ENCODE measurements at places on chromosomes 7 and 10.

GRCh38 chr10:13104697-13105096 lies 4.7 kb downstream of the OPTN start:
- DNase-seq: no peak

DNA sequence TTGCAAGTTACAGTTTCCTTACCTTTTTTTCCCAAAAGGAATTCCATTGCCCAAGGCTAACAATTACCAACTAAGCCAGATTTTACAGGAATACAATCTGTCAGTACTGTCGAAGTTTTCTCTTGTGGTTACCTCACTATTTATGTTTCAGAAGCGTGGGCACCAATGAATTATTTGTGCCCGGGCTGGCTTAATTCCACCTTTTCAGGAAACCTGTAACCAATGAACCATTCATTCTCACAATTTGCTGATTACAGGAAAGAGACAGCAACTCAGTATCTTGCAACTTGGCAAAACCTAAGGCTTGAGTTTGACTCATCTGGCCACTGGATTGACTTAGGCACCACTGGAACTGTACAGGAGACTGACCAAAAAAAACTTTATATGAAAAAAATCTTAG lies 485.6 kb downstream of the INHBA start:
- DNase-seq: no peak

- no peak for DNase-seq
Observed at GRCh38 chr7:119037941-119038340, 813.4 kb downstream of the ANKRD7 start.

GRCh38 chr10:103419101-103419500 lies 22.7 kb downstream of the PDCD11 start:
- DNase-seq: no peak

DNA sequence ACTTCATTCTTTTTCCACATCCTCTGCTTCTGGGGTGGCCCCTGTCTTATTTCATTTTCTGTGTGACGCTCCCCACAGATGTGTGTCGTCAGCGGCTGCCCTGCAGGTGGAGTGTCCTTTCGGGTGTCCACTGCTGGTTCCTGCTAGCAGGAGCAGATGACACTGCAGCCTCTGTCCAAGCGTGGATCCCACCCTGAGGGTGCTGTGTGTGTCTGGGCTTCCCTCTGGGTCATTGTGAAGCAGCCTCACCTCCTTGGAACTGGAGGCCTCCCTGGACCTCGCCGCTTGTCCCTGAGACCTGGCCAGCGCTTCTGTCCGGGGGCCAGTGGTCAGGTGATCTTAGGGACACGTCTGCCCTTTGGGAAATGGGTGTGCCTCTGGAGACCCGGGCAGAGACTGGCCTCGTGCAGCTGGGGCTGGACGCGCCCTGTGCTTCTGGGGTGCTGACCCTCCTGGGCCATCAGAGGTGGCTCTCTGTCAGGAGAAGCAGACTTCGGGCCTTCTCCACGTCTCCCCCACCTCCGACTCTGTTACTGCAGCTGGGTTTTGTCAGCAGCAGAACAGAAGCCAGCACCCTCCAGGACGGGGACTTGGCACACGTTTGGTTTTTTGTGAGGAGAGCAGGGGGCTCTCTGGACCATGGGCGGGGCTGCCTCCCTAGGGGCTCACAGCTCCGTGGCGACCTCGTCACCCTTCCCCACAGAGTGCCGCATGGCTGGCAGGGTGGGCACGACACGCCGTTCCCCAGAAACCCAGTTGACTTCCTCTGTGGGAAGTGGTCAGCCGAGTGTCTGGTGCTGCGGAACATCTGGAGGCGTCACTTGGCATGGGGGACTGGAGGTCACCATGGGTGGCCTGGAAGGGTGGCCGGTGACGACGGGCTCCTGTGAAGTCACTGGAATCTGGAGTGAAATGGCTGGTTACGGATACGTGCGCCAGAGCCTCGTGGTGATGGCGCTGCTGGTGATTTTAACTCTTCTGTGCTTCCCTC lies 48.4 kb downstream of the INPP5A start:
- no peak for DNase-seq

- DNase-seq: no peak
Observed at GRCh38 chr7:81790120-81790500, 20.3 kb upstream of the HGF start.

GRCh38 chr7:84245835-84246234 lies 51.2 kb upstream of the SEMA3A start:
- no peak for DNase-seq

DNA sequence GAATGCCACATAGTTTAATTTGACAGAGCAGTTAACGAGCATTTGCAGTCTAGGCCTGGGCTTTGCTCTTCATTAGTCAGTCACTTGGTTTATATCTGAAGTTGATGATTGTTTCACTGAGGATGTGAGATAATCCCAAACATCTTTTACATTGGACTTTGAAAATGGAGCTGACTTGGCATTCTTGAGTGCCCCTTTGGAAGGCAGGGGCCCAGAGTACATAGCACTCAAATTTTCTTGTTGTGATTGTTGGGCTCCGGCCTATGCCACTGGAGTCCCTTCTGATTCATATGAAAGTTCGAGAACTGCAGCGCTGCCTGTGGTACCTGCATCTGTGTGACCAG lies 21.9 kb downstream of the DNAJB6 start:
- no peak for DNase-seq

- no peak for DNase-seq
Observed at GRCh38 chr10:6406220-6407033, 173.6 kb downstream of the PRKCQ start.

GRCh38 chr7:117666031-117666430 lies 186.2 kb downstream of the CFTR start:
- DNase-seq: no peak

- DNase-seq: no peak
Observed at GRCh38 chr10:132183046-132183445, 3.7 kb upstream of the DPYSL4 start.

- no peak for DNase-seq
Observed at GRCh38 chr7:129091484-129092002, 36.6 kb upstream of the TNPO3 start.

DNA sequence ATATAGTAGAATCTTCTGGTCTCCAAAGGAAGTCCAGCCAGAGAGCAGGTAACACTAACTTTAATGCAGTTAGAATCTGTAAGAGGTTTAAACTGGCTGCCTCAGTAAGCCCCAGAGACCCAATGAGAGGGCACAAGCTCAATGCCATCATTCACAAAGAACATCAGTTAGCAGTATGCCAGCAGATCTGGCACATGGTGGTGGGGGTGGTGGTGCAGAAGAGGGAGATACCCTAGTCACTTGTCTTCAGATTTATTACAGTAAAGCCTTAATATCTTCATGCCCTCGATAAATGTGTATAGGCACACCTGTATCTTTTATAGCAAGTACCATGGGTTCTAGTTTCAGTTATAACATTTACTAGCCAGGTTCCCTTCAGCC lies 86.2 kb downstream of the SORBS1 start:
- DNase-seq: no peak

DNA sequence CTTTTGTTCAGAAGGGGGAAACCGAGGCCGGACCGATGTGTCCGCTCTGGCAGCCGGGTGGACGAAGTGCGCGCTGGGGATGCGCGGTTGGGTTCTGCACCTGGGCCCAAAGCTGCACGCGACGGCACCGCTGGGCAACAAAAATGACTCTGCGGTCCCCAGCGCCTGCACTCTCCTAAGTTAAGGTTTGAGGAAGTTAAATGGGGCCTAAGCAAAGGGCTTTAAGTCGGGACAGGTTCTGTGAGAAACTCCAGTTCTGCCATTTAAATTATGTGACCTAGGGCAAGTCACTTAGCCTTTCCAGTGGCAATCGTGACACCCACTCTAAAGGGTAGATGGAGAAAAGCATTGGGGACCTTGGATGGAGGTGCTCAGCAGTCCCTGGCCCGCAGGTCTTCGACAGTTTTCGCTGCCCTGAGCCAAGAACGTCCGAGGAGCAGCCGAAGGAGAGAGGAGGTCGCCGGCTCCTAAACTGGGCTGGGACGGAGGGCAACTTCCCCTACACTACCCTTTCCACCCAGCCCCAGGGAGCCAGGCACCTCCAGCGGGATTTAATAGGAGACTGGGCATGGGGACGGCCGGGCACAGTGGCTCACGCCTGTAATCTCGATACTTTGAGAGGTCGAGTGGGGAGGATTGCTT lies 534 bp upstream of the ACBD5 start:
- DNase-seq: no peak

- no peak for DNase-seq
Observed at GRCh38 chr7:81680120-81680519, 89.7 kb downstream of the HGF start.

GRCh38 chr10:111762114-111762513 lies 421.5 kb downstream of the GPAM start:
- DNase-seq: no peak

DNA sequence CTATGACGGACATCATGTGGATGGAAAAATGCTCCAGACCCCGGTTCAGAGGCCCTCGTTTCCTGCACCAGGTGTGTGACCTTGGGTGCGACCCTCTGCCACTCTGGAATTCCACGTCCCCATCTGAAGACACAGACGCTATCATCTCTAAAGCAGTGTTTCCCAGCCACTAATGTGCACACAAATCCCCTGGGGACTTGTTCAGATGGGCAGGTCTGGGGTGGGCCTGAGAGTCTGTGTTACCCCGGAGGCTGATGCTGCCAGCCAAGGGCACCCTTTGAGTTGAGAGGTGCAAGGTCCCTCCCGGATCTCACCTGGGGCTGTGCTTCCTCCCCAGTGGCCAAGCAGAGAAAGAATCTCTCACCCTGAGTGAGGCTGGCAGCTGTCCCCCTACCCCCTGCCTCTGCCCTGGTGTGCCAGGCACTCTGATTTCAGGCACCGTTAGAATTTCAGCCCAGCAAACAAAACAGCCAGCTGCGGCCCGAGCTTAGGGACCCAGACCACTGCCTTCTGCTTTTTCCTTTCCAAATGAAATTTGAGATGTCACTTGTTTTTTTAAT lies 90.0 kb downstream of the SLIT1 start:
- no peak for DNase-seq

GRCh38 chr10:11225935-11226334 lies 208.3 kb downstream of the CELF2 start:
- no peak for DNase-seq

- no peak for DNase-seq
Observed at GRCh38 chr10:22683140-22683389, 31.3 kb downstream of the PIP4K2A start.

GRCh38 chr7:27640884-27641574 lies 21.7 kb downstream of the HIBADH start:
- DNase-seq: peak; percentile 20

GRCh38 chr10:27190508-27190907 lies 35.4 kb downstream of the MASTL start:
- DNase-seq: no peak

DNA sequence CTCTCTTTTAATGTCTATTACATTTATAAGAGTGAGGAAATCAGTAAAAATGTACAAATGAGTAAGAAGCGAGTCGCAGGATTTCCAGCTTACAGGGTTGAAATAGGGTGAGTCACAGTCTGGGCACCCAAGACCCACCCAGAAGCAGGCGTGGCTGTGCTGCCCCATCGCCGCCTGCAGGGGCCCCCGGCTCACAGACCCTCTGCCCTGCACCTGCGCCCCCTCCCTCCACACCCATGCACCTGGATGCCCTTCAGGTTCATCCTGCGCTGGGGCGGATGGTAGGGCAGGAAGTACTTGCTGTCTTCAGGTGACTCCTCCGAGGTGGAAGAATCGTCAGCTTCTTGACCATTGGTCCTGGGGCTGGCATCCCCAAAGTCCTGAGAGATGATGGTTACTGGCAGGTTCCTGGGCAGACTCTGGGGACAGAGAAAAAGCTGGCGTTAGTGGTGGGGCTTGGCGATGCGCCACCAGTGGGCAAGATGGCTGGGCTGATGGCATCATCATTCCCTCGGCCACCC lies 90.2 kb upstream of the GNA12 start:
- DNase-seq: peak; percentile 8

DNA sequence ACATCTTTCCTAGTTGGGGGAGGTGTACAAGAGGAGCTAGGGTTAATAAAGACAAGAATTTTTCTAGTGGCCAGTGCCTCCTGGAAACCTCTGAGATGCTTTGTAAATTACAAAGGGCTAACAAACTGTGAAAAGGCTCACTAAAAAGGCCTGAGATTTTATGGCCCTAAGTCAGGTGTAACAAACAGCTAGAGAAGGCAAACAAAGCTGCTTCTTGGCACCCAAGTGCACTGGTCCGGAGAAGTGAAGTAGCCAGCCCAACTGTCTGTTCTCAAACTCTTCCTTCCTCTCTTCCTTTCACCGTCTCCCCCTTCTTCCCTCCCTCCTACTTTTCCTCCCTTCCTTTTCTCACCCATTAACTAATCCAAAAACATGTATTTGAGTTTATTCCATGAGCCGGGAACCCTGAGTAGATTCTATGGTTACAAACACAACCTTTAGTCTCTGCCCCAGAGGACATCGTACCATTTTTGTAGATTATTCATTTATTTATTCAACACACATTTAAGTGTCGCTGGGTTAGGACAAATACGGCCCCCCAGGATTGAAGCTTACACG lies 143.4 kb upstream of the PCGF5 start:
- no peak for DNase-seq

GRCh38 chr7:2438186-2438585 lies 34.8 kb downstream of the CHST12 start:
- no peak for DNase-seq

DNA sequence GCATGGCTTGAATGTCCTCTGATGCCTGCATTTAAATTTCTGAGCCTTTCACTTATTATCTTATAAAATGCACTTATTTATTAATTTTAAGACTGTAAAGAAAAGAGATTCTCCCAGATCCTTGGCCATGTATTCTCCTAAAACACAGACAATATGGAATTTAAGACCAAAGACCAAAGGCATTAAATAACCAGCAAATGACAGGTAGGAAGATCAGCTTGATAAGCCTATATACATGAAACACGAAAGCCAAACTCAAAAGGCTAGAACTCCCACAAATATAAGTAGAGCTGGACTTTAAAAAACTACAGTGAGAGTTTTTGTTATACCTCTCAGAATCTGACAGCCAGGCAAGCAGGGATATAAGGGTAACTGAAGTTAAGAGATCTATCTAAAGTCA lies 5.1 kb downstream of the ANXA11 start:
- no peak for DNase-seq

DNA sequence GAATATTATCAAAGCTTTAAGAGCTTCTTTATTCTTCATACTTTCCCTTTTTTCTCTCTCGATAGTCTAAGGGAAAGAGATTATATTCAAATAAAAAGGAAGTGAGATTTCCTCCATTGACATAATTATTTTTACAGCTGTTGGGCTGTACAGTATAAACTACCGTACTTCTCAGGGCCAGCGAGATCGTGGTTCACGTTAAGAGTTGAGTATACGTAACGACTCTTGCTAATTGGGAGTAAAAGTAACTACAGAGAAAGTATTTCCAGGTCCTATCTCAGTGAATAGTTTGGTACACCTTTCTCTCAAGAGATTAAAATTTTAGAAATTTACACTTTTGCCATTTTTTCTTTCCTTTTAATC lies 57.8 kb downstream of the INPP5F start:
- no peak for DNase-seq

DNA sequence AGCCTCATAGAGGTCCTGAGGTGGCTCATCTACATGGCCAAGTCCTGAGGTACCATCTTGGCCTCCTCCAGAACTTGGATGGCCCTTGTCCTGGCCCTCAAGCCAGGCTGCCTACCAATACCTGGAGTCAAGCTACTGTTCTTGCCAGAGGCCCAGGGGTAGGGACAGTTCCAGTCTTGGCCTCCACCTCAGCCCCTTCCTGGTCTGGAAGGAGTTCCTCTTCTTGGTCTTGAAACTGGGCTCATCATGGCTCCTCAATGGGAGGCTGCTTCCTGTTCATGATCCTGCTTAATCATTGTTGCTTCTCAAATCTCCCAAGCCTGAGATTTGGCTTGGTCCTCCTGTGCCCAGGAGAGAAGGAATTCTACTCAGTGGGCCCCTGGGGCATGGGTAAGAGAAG lies 3.9 kb downstream of the HPS6 start:
- no peak for DNase-seq

Measured in AG09309 (cell line).